Mammary epithelial cell (primary cell): ENCODE measurements at places on chromosomes 16 and 17.

GRCh38 chr16:27687605-27688004, 137.7 kb downstream of the KATNIP start:
- DNase-seq = no peak

- no peak for DNase-seq
These were observed 425.0 kb downstream of the CDH11 start for GRCh38 chr16:64696866-64697265.

DNA sequence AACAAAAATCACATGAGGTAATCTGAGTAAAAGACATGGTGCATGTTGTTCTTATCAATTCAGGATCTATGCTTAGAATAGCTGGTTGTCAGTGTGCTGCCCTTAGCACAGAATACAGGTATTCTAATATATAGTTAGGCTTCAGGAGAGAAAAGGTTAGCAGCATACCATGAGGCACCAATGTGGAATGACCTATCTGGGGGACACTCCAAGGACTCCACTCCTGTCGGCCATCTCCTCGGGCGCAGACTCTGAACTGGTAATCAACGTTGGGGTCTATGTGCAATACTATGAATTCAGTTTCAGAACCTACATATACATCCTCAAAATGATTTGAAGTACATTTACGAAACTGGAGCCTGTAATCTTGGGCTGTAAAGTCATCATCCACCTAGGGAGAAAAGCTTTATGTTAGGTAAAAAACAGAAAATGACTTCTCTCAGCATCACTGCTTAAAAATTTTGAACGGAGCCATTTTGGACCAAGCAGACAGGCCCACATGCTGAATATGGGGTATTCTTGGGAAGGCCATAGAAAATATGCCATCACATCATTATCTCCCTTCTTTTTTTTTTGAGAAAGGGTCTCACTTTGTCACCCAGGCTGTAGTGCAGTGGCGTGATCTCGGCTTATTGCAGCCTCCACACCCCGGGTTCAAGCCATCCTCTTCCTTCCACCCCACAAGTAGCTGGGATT, 31.1 kb downstream of the CRLF3 start:
- DNase-seq = no peak

GRCh38 chr17:11645426-11645825, 47.2 kb downstream of the DNAH9 start:
- DNase-seq = no peak

GRCh38 chr17:21239680-21240368, 13.4 kb downstream of the NATD1 start:
- DNase-seq = no peak

DNA sequence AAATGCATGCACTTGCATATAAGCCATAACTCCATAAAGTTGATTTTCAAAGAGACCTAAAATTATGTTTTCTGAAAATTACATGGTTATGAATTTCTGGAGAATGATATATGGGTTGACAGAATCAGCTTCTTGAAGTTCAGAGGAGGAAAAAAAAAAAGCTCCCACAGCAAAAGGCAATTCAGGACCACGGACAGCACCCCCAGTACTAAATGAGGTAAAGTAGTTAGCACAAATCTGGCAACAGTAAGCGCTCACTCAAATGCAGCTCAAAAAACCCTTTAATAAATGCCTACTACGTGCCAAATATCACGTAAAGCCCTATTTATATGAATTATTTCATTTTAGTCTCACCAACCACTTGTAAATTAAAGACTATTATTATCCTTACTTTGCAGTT, 135.2 kb downstream of the SHISA9 start:
- peak; percentile 41 for DNase-seq

GRCh38 chr16:22327446-22327775, 30.2 kb downstream of the POLR3E start:
- no peak for DNase-seq

- no peak for DNase-seq
These were observed 3.5 kb downstream of the ATP2A3 start for GRCh38 chr17:3960764-3961163.

GRCh38 chr17:79174905-79175856, 100.6 kb downstream of the ENGASE start:
- DNase-seq = peak; percentile 18

DNA sequence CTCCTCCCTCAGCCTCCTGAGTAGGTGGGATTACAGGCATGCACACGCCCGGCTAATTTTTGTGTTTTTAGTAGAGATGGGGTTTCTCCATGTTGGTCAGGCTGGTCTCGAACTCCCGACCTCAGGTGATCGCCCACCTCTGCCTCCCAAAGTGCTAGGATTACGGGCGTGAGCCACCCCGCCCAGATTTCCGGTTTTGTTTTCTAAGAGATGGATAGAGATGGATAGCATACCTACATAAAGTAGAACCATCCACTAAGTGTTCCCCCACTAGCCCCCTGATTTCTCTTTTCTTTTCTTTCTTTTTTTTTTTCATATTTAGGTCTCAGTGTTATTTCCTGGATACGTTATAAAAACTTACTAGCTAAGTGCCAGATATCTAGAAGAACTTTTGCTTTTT, 2.0 kb downstream of the WSB1 start:
- no peak for DNase-seq
